ENCODE measurements at places on chromosomes 16 and 17.

DNA sequence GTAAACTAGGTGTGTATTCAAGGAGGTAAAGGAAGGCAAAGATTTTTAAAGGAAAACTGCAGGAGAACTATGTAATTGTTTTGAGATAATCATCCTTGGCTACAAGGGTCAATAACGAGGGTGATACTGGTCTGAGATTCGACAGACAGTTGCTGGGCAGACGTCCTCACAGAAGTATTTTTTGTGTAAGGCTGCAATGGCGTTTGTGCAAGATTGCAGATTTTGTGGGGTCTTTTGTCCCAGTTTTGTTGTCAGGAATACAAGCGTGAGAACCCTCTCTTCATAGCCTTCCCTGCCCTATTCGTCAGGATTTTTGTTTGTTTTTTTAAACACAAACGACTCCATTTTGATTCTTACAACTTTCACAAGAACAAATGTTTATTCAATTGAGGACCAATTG is 57.5 kb downstream of the GPR139 start:
- DNase-seq = no peak

DNA sequence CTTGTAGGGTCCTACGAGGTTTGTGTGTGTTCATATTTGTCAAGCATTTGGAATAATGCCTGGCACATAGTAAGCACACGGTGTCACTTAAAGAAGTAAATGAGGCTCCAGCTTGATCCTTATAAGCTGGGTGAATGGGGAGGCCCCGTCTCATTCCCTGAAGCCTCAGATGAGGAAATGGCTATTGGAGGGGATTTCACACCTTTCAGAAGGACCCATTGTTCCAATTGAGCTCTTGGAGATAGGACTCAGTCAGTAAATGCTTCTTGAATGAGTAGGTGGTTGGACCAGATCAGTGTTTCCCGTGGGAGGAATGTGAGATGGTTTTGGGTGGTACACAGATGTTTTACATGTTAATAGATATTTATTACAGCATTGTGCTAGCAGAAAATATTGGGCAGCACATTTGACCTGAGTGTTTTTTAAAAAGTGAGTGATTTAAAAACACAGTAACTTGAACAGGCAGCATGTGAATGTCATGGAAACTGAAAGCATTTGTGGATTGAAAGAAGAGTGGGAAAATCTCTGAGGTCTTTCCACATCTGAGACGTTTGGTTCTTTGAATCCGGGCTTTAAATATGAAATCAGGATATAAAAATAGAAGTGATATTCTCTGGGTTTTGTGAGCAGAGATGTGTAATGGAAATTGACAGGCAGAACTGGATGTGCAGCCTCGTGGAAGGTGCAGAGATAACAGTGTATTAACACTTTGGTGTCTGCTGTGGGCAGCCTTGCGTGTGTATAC is 36.4 kb upstream of the ARHGAP17 start:
- DNase-seq = no peak

- DNase-seq = no peak
These were observed 204.9 kb upstream of the CDH13 start for GRCh38 chr16:82421851-82422250.

- no peak for DNase-seq
These were observed 70.4 kb downstream of the KSR1 start for GRCh38 chr17:27526604-27527002.

GRCh38 chr16:87278191-87279093 is 38.8 kb downstream of the C16orf95 start:
- DNase-seq = peak; percentile 21

Measured in NCI-H345 (cell line).